NCI-H1436 treated with DMSO at 0.1 percent for 48 hours (cell line): ENCODE measurements at places on chromosomes 2 and 18.

DNA sequence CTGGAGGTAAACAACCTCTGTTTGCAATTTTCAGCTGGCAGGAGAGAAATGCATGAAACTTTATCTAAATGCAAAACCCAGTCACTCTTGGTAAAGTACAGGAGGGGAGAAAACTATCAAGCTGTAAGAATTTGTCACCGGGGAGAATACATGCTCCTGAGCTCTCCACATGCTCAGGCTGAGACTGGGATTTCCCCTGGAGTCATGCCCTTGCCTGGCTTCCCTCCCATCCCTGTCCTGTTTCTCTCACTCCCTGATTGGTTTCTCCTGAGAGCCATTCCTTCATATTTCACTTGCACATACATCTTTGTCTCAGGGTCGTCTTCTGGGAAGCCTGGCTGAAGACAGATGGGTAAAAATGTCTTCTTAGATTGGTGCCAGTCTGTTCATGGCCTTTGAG, 52.9 kb upstream of the SPATS2L start:
- DNase-seq = no peak

DNA sequence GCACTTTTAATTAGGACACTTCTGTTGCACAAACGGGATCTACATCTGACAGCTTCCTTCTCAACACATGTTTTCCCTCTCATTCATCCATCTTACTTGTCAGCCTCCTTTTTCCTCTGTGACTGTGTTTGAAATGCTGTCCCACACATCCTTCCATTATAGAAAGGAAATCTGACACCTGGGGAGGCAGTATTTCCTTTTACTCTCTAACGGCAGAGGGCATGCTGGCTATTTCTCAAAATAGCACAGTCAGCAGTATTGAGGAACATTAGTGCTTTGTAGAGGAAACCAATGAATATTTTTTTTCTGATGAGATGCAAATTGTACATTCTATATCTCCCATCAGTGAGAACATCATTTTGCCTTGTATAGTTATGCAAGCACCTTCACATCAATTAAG, 668.7 kb downstream of the SLC4A3 start:
- no peak for DNase-seq

GRCh38 chr2:98355881-98356280, 9.6 kb downstream of the CNGA3 start:
- DNase-seq = no peak

DNA sequence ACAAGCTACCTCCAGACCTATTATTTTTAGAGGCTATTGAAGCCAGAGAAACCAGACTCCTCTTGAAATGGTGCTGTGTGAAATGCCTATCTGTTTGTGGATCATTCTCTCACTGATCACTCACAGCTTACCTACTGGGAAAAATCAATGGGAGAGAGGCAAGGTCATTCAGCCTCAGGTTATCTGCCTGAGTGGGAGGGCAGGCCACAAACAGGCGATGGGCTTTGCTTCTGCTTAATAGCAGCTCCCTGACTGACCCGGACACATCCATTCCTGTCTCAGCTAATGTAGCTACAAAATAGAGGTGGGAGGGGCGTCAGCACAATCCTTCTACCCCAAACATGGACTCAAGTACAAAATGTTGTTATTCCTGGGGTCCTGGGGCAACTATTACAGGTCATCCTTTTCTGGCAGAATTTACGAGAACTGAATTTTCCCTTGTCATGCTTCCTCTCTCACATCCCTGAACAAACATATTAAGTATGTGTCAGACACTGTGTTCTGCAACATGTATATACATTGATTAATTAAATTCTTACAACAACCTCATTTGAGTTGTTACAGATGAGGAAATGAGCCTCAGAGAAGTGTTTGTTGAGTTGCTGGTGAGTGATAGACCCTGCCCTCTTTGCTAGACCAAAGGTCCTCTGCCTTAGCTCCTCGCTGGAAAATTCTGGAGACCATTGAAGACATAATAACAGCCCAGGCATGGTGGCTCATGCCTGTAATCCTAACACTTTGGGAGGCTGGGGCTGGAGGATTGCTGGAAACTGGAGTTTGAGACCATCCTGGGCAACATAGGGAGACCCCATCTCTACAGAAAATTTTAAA, 60.5 kb downstream of the CDK15 start:
- no peak for DNase-seq

- DNase-seq = no peak
These were observed 187.8 kb downstream of the RDH14 start for GRCh38 chr2:18372641-18373040.

GRCh38 chr2:230751062-230751461, 38.4 kb downstream of the CAB39 start:
- no peak for DNase-seq

DNA sequence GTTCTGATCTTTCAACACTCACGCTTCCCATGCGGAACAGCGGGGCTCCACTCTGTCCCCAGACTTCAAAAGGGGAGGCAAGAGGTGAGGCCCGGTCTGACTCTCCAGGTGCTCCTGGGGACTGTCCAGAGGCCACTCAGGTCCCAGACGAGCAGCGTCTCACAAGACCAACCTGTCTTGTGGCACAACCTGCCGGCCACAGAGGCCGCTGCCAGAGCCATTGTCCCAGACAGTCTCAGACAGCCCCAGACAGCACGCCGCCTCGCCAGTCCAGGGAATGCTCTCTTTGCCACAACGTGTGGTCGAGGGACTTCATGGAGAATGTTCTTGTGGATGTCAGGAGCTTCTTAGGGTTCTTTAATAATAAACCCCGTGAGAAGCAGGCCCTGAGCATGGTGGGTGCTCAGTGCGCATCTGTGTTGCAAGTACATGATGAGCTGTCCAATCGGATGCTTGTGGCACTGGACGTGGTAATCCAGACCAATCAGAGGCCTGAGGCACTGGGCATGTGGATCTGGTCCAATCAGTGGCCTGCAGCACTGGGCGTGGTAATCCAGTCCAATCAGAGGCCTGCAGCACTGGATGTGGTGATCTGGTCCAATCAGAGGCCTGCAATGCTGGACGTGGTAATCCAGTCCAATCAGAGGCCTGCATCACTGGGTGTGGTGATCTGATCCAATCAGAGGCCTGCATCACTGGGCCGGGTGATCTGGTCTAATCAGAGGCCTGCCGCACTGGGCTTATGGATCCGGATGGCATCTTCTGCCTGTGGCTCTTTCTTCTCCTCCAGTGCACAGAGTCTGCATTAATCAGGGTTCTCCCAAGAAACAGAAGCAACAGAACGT, 76.4 kb downstream of the TMEM18 start:
- no peak for DNase-seq

- no peak for DNase-seq
These were observed 109.4 kb downstream of the CALCRL start for GRCh38 chr2:187338679-187339121.

- no peak for DNase-seq
These were observed 137.8 kb downstream of the LAMA3 start for GRCh38 chr18:23826850-23827620.

DNA sequence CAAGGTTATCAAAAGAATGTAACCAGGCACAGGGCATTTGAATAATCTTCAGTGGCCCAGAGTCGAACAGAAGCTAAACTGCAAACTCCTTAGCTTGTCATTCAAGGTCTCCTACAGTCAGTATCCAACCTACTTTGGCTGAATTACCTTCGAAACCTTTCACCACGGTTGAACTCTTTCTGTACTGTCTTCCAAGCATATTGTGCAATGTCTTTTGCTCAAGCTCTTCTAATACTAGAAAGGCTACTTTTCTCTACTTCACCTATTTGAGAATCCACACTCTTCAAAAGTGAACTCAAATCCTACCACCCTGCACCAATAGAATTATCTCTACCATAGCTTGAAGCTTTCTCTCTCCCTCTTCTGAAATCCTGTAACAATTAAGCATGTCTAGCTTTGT, 142.9 kb downstream of the NR4A2 start:
- no peak for DNase-seq

DNA sequence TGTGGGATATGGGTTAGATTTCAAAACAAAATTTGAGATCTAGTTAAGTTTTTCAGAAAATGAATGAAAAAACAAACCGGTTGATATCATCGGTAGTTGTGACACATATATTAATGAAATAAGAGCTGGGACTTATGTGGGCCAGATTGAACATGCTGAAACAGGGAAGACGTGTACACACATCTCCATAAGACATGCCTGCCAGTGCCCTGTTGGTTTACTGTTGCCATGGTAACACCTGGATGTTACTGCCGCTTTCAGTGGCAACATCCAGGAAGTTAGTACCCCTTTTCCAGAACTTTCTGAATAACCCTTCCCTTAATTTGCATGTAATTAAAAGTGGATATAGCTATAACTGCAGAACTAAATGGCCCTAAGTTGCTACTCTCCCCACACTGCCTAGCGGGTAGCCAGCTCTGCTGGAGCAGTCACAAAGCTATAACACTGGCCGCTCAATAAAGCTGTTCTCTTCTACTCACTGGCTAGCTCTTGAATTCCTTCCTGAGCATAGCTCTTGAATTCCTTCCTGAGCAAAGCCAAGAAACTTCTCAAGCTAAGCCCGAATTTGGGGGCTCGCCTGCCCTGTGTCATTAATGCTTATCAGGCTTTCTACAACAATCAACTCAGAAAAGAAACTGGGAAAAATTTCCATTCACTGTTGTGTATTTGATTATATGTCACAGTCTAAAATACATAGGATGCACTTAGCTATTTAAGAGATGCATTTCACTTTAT, 776.3 kb upstream of the CDH7 start:
- no peak for DNase-seq
